Muscle of back (tissue), 13 donors: ENCODE measurements at places on chromosomes 12 and 14. TPM values are rescaled to one million over a fixed set of nuclear protein-coding genes. Genes with fewer than 3 reads are reported as not detected.

GRCh38 chr12:5623411-5623810 lies 191.5 kb downstream of the NTF3 start:
- no peak for DNase-seq

- no peak for DNase-seq
Measured at GRCh38 chr14:103121121-103121845, 2.0 kb upstream of the TNFAIP2 start.

- no peak for DNase-seq
Measured at GRCh38 chr12:50580436-50580835, 75.7 kb downstream of the DIP2B start.

The GRIP1 gene
- 2.7 TPM for polyA plus RNA-seq

The SDR9C7 gene
- polyA plus RNA-seq: 0.46 TPM

The FAM181A gene
- polyA plus RNA-seq: not detected
